ENCODE measurements at places on chromosomes 3 and 15.

GRCh38 chr3:16338999-16339398, 74.0 kb downstream of the OXNAD1 start:
- DNase-seq: peak; percentile 91

DNA sequence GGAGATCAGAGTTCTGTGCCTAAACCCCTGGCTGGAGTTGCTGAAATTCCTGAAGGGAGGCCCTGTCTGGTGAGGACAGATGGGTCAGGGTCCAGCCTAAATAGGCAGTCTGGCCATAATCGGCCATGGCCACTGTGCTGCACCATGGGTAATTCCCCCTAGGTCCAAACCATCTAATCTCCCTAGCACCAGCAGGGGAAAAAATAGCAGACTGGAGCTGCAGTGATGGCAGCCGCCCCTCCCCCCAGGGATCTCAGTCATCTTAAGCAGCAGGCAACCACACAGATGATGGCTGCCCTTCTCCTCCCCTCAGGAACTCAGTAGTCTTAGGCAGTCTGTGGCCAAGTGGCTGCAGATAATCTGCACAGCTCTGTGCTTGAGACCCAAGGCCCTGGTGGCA, 68.4 kb upstream of the CD96 start:
- no peak for DNase-seq

- DNase-seq: no peak
These were observed 124.2 kb downstream of the ASB7 start for GRCh38 chr15:100726421-100727190.

- DNase-seq: no peak
These were observed 208.7 kb upstream of the ROBO1 start for GRCh38 chr3:79976466-79976865.

- DNase-seq: no peak
These were observed 362.7 kb upstream of the CFAP20DC start for GRCh38 chr3:59412516-59412915.

DNA sequence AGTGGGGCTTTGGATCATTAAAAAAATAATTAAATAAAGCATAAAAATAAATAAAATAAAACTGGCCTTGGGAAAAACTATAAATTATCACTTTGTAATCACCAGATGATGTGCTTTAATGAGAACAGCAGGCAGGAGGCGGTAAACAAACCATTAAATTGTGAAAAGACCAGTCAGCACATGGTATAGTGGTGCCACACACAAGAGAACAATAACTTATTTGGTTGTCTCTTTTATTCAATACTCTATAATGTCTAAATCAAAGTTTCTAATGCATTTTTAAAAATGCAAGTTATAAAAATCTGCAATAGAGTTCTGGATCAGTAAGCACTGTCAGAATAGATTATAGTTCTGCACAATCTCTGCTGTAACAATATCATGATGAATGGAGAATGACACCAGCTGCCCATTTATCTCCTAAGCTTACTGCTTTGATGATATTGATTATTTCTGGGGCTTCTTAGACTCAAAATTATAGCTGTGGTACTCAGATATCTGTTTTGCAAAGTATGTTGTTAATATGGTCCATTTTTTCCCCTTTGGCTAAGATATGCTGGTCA, 259.3 kb downstream of the NAALADL2 start:
- no peak for DNase-seq

Measured in fibroblast of skin of left biceps (primary cell).